Hematopoietic multipotent progenitor cell treated with erythropoietin and hydrocortisone succinate and interleukin-3 and kit ligand, for 6 days (in vitro differentiated cells): ENCODE measurements at places on chromosomes 6 and 20.

DNA sequence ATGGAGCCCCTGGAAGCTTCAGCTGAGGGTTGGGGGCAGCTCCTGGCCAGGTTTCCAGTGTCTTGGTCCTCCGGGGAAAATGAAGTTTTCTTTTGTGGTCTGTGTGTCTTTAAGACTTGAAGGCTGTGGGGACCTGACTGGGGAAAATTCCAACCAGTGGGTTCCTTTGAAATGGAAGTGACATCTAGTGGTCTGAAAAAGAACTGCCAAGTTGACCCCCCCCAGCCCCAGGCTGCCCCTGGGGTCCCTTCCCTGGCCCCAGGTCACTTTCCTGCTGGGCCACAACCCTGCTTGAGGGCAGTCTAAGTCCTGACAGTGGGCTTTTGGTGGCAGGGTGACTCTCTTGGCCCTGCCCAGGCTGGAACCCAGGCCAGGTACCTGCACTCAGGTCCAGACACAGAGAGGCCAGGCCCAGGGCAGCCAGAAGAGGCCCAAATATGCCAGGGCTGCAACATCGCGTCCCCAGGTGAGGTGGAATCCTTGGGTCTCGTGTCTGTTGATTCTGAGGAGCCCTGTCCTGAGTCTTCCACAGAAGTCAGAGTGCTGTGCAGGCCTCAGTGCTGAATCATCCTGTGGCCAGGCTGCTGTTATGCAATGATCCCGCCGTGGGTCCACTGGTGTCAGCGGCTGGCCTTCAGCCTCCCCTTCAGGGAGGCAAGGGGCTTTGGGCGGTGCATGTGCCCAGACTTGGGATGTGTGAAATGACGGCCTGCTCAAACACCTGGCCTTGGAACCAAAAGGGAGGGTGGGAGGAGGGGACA lies 68.4 kb downstream of the VEGFA start:
- DNase-seq = peak; percentile 86

- DNase-seq = peak; percentile 23
These were observed 6.1 kb upstream of the RWDD1 start for GRCh38 chr6:116564921-116565872.

- peak; percentile 47 for DNase-seq
These were observed 210.9 kb upstream of the HDDC2 start for GRCh38 chr6:125512621-125513020.

DNA sequence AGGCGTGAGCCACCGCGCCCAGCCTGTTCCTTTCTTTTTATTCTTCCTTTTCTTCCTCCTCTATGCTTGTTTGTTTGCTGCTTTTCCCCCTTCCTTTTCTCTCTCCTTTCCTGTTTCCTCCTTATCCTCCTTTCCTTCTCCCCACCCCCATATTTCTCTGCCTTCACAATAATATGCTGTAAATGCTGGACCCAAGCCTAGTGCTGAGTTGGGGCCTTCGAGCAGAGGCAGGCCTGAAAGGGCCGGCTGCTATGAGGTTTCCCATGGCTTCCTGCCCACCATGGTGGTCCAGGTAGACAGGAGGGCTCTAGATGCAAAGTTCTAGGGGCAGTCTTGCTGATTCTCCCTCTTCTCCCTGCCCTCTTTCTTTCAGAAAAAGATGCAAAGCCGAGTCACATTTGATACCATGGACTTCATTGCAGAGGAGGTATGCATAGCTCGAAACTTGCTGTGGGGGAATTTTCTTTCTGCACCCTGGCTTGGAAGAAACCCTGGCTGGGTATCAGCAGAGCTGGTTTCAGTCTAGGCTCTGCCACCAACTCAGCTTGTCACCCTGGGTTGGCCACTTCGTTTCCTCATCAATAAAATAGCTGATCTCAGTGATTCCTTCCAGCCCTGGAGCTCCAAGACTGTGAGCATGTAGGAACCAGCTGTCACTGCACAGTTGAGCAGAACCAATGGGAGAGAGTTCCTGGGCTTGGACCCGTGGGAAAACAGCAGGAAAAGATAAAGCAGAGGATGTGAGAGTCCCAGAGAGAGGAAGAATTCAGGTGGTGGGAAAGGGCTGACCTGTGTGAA lies 7.4 kb downstream of the CNBD2 start:
- DNase-seq = no peak

DNA sequence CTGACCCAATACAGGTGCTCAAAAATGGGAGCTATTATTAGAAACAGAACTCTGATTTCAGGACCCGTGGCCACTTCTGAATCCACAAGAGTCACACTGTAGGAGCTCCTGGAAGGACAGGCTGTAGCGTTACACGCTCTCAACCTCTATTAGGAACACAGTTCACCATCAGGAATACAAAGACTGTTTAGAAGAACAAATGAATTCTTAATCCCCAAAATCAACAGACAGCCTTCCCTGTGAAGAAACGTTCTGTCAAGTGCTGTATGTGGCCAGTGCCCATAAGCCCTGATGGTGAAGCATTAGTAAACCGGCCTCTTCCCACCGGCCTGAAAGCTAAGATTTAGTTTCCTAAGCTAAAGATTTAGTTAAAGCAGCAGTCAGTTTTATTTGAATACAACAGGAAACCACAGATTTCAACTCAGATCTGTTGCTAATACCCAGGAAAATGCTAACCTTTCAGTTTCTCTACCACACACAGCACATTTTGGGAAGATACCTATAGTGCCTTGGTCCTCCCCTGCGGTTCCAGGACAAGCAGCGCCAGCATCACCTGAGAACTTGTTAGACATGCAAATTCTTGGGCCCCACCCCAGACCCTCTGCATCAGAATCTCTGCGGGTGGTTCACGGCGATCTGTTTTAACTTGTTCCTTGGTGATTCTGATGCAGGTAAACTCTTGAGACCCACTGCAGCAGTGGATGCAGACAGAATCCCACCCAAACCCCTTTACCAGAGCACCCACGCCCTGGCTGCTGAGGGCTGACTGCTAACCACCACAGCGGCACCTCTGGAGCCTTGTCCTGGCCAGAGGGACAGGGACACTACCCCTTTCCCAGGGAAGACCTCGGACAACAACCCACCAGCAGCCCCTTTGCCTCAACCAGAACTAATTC lies 33.4 kb downstream of the MTRES1 start:
- DNase-seq = no peak
